ENCODE measurements at places on chromosomes 4 and X.

GRCh38 chr4:62133101-62133897, 933.2 kb downstream of the ADGRL3 start:
- no peak for DNase-seq

- DNase-seq: no peak
These were observed 207.1 kb downstream of the PPP3CA start for GRCh38 chr4:101140228-101140627.

GRCh38 chrX:109441266-109441665, 40.6 kb downstream of the GUCY2F start:
- no peak for DNase-seq

GRCh38 chr4:110867981-110868720, 245.3 kb upstream of the PITX2 start:
- no peak for DNase-seq

DNA sequence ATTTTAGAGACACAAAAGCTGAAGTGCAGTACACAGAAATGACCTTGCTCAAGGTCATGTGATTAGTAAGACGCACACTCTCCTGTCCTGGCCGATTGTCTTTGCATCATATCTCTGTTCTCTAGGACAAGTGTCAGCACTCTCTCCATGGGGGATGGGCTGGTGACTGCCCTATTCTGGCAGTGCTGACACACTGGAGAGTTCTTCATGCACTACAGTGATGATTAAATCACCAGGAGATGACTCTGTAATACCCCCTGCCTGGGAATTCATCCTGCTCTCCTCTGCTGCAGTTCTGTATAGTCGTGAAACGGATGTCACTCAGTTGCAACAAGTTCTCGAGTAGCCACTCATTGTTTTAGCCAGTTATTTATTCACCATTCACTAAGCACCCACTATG, 5.3 kb upstream of the SHISA3 start:
- DNase-seq: no peak
